Left lobe of liver (tissue), 2 donors: ENCODE measurements at places on chromosomes 12 and 14. TPM values are rescaled to one million over a fixed set of nuclear protein-coding genes. Genes with fewer than 3 reads are reported as not detected.

DNA sequence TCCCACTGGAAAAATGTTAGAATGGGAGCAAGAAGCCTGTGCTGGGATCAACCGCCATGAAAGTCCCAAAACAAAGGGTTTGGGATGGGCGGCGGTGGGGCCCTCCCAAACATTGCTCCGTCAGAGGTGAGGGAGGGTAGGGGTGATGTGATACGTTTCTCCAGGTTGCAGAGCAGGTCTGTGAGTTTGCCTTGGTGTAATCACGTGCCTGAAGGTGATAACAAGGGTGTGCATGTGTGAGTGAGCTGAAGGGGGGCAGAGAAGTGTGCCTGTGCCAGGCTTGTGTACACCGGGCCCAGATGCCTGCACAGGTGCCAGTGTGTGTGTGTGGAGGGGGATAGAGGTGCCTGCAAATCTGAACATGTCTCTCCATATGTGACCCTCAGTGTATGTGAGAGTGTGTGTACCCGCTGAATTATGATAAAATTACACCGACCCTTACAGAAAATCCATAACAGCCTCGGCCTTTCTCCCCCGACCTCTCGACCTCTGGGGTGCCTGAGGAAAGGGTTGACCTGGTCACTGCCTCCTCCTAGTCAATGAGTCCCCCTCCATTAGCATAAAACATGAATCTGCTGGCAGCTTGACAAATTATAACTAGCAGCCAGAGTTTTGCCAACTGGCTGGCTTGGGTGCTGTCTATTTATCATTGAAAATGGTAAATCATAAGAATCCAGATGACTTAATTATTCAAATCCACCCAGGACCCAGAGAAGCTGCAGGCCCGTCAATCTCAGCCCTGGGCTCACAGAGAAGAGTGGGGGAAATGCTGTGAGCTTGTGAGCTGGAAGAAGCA is 55.6 kb downstream of the SMUG1 start:
- DNase-seq = no peak

Gene HOXC12
- not detected for total RNA-seq

DNA sequence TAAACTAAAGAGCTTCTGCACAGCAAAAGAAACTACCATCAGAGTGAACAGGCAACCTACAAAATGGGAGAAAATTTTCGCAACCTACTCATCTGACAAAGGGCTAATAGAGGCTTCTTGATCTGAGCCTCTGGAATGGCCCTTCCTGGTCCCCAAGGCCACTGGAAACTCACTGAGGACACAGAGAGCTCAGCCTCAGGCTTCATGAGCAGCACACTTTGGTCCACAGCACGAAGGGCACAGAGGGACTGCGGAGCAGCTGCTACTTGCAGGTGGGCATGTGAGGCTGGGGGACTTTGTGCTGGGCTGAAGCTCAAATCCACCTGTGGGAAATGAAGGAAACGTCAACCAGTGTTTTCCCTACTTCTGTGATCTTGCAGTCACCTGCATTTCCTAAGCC is 27.4 kb downstream of the PZP start:
- no peak for DNase-seq

Gene SLCO1A2
- total RNA-seq = 3.7 TPM

DNA sequence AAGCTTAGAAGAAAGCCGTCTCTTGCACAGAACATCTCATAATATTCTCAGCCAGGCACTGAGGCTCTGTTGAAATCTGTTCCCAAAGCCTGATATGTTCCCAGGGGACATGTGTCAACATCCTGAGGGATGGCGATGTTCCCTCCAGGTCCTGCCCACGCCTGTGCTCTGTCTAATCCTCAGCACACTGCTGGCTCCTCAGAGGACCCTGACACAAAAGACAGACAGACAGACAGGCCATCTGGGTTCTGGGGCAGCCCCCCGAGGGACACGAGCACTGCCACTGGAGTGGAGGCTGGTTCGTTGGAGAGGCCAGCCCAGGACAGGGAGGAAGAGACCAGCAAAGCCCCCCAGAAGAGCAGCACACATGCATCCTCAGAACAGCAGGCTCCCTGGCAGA is 27.8 kb downstream of the CHGA start:
- no peak for DNase-seq

DNA sequence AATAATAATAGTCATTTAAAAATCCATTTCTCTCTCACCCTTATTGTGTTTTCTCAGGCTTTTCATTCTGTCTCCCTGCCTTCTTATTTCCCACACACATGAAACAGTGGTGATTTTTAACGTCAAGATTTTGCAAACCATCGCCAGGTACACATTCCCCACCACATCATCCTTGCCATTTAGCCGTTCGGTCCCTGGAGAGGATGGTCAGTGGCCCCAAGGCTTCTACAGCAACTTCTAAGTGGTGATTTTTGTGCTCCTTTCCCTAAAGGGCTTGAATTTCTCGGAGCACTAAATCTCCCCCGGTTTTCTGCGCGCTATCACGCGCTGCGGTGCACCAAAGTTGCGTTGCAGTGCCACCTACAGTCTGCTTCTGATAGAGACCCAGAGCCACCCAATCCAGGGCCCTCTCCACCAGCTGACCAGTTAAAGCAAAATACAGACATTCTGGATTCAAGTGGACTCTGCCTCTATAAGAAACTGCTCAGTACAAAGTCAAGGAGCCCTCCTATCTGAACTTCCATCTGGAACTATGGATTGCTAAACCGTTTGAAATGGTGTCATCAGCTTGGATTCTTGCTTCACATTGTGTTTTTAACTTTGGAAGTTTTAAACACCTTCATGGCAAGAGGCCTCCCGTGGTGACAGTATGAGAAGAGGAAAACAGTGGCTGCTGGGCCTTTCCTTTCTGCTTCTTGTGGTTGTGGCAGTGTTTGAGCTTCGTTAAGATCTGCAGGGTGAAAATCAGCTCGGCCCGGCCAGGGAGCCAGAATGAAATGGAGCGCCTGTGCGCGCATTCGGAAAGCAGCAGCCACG is 234.0 kb downstream of the SPTSSA start:
- DNase-seq = peak; percentile 57

DNA sequence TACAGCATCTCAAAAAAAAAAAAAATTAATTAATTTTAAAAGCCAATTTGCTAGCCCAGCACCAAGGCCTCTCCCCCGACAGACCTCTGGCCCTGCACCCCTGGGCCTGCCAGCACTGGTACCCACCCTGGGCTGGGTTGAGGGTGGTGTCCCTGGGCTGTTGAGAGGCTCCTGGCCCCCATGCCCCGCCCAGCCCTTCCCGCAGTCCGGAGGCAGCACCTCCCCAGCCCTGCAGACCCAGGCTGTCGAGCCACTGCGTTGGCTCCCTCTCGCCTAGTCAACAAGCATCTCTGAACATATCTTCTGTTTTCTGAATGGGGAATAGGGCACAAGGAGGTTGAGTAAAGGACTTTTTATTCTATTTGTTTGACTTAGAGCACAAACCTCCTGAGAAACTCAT is 87.1 kb downstream of the FBXL14 start:
- DNase-seq = no peak

Gene NTS
- total RNA-seq = 0.20 TPM

DNA sequence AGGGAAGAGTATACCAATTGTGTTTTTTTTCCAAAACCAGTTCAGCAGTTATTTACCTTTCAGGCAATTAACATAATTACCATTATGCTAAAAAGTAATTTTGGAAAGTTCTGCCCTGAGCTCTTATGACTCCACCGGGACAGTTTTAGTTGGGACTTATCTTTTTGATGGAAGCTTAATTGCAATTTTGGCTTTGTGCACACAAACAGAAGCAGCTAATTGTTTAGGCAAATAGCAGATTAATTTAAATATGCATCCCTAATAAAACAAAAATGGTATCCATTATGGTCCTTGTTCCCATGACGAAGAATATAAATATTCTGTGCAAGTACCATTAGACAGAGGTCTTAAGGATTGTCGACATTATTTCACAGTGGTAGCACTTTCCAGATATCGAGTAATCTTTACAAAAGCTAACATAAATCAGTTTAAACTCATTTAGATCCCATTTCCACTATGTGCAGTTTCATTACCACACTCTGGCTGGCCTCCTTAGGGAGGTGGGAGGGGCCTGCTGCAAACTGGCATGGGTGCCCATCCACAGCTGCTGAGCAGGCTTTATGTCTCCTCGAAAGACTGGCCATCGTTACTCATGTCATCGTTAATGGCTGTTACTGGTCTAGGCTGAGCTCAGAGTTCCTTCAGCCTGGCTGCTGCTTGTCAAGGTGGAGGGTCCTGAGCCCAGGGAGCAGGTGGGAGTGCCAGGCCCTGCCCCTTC is 68.2 kb downstream of the FBXW8 start:
- DNase-seq = no peak

Gene ATXN2
- 23.2 TPM for total RNA-seq

Gene EFS
- total RNA-seq = 0.68 TPM

Gene TAS2R43
- total RNA-seq = not detected

Gene COCH
- total RNA-seq = 0.33 TPM

Gene C3AR1
- total RNA-seq = 2.3 TPM

- DNase-seq = no peak
These were observed 264.0 kb upstream of the PLEKHG7 start for GRCh38 chr12:92438641-92439419.

GRCh38 chr14:75911883-75912282 is 69.9 kb downstream of the TGFB3 start:
- DNase-seq = no peak

Gene OTX2
- total RNA-seq = not detected

DNA sequence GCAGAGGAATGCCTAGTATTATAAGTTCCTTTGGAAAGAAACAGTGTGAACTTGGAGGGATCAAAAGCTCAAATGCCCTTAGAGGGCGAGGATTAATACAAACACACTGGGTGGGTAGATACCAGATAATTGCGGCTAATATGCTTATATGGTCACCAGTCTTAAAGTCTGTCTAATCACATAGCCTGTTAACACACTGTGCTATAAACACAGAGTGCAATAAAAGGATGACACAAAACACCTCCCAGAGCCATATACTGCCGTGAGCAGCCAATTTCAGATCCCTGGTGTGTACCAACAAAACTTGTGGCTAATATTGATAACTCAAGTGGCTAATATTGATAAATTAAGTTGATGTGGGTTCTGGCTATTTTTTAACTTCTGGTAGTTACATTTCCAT is 1.7 kb upstream of the IL26 start:
- no peak for DNase-seq

DNA sequence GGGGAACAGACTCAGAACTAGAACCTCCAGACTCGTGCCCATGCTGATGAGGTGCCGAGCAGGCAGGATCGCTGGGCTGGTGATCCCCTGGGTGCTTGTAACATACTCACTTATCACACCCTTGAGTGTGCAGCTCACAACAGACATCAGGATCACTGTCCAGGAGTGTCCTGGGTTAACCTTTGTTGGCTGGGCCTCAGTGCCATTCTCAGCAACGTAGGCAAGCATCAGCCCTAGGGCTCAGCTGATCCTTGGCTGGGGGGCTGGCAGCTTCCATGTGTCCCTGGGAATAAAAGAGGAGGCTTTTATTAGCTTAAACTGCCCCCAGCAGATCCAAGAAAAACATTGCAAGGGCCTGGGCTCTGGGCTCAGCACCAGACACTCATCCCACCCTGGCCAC is 1.6 kb downstream of the TMEM229B start:
- no peak for DNase-seq

- DNase-seq = peak; percentile 95
These were observed 76.7 kb downstream of the NCOR2 start for GRCh38 chr12:124490584-124491305.

- DNase-seq = no peak
These were observed 21.8 kb downstream of the LMO3 start for GRCh38 chr12:16583969-16584745.

Gene TAS2R8
- total RNA-seq = not detected

Gene DDN
- not detected for total RNA-seq

- DNase-seq = no peak
These were observed 93.6 kb downstream of the DIP2B start for GRCh38 chr12:50598321-50598862.

Gene SCARB1
- 170 TPM for total RNA-seq

Gene MLXIP
- 19.0 TPM for total RNA-seq

Gene PYGL
- total RNA-seq = 99.1 TPM

Gene NPFF
- not detected for total RNA-seq

DNA sequence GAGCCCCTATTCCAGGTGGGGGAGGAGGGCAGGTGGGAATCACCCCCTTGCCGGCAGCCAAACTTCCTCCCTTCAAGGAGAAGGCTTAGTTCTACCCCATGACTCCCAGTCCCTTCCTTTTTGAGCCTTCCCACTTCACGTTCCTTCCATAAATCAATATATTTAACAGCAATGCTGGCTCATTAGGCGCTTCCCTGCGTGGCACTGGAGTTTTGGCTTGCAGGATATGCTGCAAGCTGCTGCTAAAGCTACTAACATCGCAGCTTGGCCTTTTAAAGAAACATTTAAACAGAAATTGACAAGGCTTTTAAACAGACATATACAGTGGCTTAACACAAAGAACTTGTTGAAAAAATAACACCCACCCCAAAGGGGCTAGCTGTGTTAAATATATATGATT is 308.0 kb upstream of the FKBP4 start:
- DNase-seq = no peak

- no peak for DNase-seq
These were observed 1.0 kb downstream of the ZC3H14 start for GRCh38 chr14:88563845-88564244.

- DNase-seq = no peak
These were observed 186.9 kb downstream of the EMP1 start for GRCh38 chr12:13383379-13383778.

DNA sequence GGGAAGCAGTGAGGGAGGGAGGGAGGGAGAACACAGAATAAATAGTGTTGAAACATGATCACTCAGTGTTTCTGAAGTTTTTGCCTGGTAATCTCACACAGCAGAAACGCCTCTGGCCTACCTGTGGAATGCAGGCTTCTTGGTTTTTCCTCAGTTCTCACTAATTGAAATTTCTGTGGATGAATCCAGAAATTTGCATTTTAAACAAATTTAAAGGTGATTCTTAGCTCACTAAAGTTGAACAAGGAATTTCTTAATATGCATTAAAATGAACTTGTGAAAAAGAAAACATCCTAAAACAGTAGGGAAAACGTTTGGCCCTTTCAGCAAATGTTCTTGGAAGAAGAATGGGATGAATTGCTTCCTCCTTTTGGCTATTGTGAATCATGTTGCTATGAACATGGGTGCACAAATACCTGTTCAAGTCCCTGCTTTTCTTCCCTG is 1.4 kb downstream of the RNASE9 start:
- no peak for DNase-seq

Gene SOCS4
- total RNA-seq = 4.5 TPM

Gene ITPR2
- total RNA-seq = 62.4 TPM

- no peak for DNase-seq
These were observed 96.0 kb downstream of the WIF1 start for GRCh38 chr12:65025136-65025535.

- DNase-seq = no peak
These were observed 34.2 kb upstream of the C12orf50 start for GRCh38 chr12:88063375-88063774.
